ENCODE measurements at places on chromosomes 6 and 20.
A peak's percentile ranks its signal among the peaks of the same experiment; 100 is the strongest.

DNA sequence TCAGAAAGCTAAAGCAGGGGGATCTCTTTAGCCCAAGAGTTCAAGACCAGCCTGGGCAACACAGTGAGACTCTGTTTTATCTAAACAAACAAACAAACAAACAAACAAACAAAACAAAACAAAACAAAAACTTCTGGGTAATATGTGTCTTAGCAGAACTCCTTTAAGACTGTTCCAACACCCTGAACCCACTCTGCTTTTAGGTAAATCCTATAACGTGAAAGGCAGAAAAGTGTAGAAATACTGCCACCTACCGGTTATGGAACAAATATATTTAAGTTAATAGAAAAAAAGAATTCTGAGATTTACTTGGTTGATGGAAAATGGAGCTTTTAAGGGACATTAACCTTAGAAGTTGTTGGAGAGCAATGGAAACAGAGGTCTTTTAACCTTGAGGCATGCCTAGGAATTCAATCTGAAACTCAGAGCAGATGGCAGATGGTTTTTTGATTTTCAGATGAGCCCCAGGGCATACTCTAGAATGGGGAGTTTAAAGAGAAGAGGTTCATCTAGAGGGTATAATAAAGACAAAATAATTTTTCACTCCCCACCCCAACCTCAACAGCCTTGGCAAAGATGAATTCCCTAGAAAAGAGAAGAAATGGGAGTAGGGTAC lies 38.5 kb downstream of the SOD2 start:
- DNase-seq = peak; percentile 66

- peak; percentile 31 for DNase-seq
Observed at GRCh38 chr6:170439366-170440361, 113.4 kb downstream of the PSMB1 start.

- peak; percentile 57 for DNase-seq
Observed at GRCh38 chr20:62156592-62157386, 13.2 kb downstream of the SS18L1 start.

GRCh38 chr6:75852721-75853120 lies 103.7 kb downstream of the MYO6 start:
- DNase-seq = peak; percentile 27

GRCh38 chr6:83976871-83977270 lies 56.7 kb upstream of the MRAP2 start:
- no peak for DNase-seq

- no peak for DNase-seq
Observed at GRCh38 chr6:140105857-140106256, 731.4 kb upstream of the CITED2 start.

DNA sequence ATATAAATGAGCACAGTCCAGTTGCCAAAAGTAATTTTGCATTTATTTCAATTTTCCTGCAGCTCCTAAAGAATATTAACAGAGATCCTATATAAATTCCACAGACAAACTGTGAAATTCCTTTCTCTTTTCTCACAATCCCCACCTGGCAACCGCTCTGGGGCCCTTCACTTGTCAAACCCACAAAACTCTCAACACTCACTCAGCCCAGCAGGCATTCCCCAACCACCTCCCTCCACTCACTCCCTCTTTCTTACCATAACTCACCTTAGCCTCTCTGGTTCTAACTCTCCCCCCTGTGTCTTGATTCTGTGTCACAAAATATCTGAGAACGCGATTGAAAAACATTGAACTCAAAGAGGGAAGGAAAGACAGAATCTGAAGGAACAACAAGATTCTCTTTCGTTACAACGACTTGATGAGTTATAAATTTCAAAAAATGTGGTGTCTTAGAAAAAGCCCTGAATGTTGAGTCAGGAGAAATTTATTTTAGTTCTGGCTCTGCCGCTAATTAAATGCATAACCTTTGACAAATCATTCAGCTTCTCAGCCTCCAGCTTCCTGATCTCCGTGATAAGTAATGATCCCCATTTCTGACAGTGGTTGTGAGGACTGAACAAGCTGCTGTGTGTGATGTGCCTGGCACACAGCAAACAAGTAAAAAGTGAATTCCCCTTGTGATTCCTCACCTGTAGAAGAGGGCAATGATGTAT lies 87.9 kb downstream of the UNC5CL start:
- peak; percentile 74 for DNase-seq

- DNase-seq = no peak
Observed at GRCh38 chr6:170266061-170266825, 24.6 kb downstream of the DLL1 start.

DNA sequence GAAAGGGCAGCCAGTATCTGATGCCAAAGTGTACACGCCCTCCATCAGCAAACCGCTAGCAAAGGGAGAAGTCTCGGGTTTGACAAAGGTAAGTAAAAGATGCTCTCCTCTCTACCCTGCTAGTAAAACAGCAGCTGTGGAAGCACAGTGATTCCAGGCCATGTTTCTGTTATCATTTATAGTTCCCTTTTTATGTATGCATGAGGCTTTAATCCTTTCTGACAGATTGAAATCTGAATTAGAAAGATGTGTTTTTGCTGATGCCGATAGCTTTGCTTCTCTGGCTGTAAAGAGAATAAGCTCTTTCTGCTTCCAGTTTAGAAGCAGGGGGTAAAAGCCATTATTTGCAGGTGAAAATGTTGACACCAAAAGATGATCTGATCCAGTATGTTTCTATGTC lies 392.4 kb upstream of the SOX4 start:
- no peak for DNase-seq

GRCh38 chr6:36296240-36296639 lies 26.4 kb downstream of the PNPLA1 start:
- no peak for DNase-seq

- DNase-seq = no peak
Observed at GRCh38 chr20:50658804-50659380, 32.5 kb downstream of the RIPOR3 start.

GRCh38 chr6:131524695-131525336 lies 48.2 kb upstream of the ARG1 start:
- no peak for DNase-seq

GRCh38 chr6:106379951-106380350 lies 19.4 kb downstream of the CRYBG1 start:
- DNase-seq = no peak

GRCh38 chr6:105259913-105260889 lies 80.4 kb upstream of the POPDC3 start:
- no peak for DNase-seq

Data from fibroblast of skin of back (primary cell).